ENCODE measurements at places on chromosomes 6 and 20. TPM values are rescaled to one million over a fixed set of nuclear protein-coding genes. Genes with fewer than 3 reads are reported as not detected.

Gene TGM3
- polyA plus RNA-seq, result not detected

Gene MED23
- 11.3 TPM for polyA plus RNA-seq

Gene C6orf58
- not detected for polyA plus RNA-seq

Gene FOXC1
- polyA plus RNA-seq, result not detected

Gene CLDN20
- not detected for polyA plus RNA-seq

Gene GFRAL
- not detected for polyA plus RNA-seq

Gene ELOVL4
- polyA plus RNA-seq, result 101 TPM

Gene TSBP1
- polyA plus RNA-seq, result not detected

Gene PAQR8
- 18.2 TPM for polyA plus RNA-seq

Gene BPIFB1
- polyA plus RNA-seq, result not detected

Gene PTK6
- not detected for polyA plus RNA-seq

Gene LAMA2
- polyA plus RNA-seq, result 1.2 TPM

Gene TMEM244
- polyA plus RNA-seq, result not detected

Gene L3MBTL1
- polyA plus RNA-seq, result 3.1 TPM

Gene SAMD3
- not detected for polyA plus RNA-seq

Gene TCF19
- 0.15 TPM for polyA plus RNA-seq

Gene CLPSL1
- polyA plus RNA-seq, result not detected

Gene TGM2
- polyA plus RNA-seq, result not detected

Gene RBPJL
- not detected for polyA plus RNA-seq

Gene IFT52
- 11.9 TPM for polyA plus RNA-seq

Gene RIOK1
- polyA plus RNA-seq, result 14.3 TPM

Gene DSTN
- polyA plus RNA-seq, result 787 TPM

Gene RMND1
- 23.7 TPM for polyA plus RNA-seq

Gene CBLN4
- 24.9 TPM for polyA plus RNA-seq

Gene EYA2
- polyA plus RNA-seq, result not detected

Gene ARFGEF3
- 10.4 TPM for polyA plus RNA-seq

Gene TRIM40
- polyA plus RNA-seq, result not detected

Gene GSTA2
- not detected for polyA plus RNA-seq

Gene CFAP61
- 12.1 TPM for polyA plus RNA-seq

Gene HMGCLL1
- 13.6 TPM for polyA plus RNA-seq

Gene KCNQ2
- 8.7 TPM for polyA plus RNA-seq

Gene HTR1E
- 0.58 TPM for polyA plus RNA-seq

Gene C4A
- polyA plus RNA-seq, result not detected

Gene NKX2-2
- polyA plus RNA-seq, result 0.69 TPM

Gene GABRR2
- polyA plus RNA-seq, result not detected

Gene HLA-DRB5
- polyA plus RNA-seq, result not detected
